ENCODE measurements at places on chromosomes 3 and 15.

DNA sequence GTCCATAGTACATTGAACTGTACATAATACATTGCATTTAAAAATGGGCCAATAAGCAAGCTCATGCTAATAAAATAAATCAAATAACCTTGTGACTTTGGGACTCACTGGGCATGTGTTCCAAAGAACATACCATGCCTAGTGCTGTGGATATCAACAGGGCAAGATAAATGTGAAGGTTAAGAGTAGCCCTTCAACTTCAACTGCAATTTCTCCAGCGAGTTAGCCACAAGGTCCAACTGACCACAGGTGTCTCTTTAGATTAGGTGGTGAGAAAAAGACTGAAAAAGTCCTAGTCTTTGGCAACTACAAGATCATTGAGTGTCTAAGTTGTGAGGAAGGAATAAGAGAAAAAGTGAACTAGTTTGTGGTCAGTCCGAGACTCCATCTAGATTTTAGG lies 78.3 kb upstream of the ATP11B start:
- no peak for DNase-seq

DNA sequence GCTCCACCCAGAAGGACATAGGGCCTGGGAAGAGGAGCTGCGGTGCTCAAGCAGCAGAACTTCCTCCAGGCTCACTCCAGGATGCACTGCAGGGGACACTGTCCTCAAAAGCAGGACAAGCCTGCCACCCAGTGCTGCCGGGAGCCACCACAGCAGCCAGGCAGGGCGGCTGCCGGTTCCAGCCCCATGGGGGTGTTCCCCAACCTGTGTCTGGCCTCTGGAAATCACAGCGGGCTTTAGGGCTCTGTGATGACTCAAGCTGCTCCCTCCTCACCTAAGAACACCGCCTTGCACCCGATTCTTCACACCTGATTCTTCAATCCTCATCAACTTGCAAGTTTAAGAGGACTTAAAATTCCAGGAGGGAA lies 71.9 kb upstream of the SLC6A11 start:
- no peak for DNase-seq

- DNase-seq, result no peak
Observed at GRCh38 chr3:138362538-138362937, 14.2 kb downstream of the MRAS start.

DNA sequence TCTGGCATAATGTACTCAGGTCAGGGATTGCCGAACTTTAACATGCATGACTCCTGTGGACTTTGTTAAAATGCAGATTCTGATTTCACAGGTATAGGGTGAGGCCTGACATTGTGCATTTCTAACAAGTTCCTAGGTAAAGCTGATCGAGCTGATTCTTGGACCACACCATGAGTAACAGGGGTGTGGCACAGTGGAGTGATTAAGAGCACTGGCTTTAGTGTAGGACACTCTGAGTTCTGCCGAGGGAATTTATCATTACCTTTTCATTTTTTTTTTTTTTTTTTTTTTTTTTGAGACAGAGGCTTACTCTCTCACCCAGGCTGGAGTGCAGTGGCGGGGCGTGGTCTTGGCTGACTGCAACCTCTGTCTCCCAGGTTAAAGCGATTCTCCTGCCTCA lies 169.3 kb downstream of the ADAMTS9 start:
- DNase-seq, result no peak

DNA sequence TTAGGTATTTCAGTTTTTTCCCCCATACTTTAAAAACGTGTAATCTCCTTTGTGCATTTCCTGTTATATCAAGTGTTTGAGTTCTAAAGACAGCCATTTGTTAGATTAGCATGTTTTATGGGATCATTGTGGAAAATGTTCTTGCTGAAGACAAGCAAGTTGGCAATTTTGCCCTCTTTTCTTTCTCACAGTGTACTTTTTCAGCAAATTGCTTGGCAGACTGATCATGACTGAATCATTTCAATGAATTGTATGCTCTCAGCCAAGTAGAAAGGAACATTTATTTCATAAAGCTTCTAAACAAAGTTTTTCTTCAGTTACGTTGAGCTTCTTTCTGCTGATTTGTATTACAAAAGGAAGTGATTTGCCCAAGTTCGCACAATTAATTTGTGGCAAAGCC lies 51.6 kb downstream of the ATG7 start:
- no peak for DNase-seq

DNA sequence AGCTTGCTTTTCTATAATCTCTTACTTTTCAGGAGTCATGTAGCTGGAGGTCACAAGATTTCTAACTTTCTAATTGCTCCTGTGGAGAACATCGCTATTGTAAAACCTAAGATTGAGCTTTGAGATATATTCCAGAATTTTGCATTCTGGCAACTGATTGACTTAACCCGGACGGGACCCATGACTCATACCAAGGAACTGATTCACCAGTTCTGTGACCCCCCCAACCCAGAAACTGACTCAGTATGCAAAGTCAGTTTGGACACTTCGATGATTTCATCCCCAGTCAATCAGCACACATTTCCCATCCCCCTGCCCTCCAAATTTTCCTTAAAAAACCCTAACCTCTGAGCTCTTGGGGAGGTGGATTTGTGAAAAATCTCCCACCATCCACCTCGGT lies 396.5 kb upstream of the GBE1 start:
- no peak for DNase-seq

- no peak for DNase-seq
Observed at GRCh38 chr3:99543796-99544195, 94.6 kb upstream of the COL8A1 start.

Data from left forelimb (tissue), 1 donor.